ENCODE measurements at places on chromosomes 12 and 14. TPM values are rescaled to one million over a fixed set of nuclear protein-coding genes. Genes with fewer than 3 reads are reported as not detected.

DNA sequence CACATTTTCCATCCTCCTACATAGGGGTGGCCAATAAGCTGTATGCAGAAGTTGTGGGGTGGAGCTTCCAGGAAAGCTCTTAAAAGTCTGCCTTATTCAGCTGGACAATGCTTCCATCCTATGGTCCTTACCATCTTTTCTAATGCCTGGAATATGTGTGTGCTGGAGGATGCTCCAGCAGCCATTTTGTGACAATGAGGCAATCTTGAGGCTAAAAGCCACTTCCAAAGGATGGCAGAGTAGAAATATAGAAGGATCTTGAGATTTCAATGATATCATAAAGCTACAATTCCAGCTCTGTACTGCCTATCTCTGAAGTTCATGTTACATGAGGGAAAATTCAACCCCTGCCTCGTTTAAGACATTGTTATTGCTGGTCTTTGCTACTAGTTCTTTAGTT, 95.7 kb downstream of the APAF1 start:
- DNase-seq, result no peak

DNA sequence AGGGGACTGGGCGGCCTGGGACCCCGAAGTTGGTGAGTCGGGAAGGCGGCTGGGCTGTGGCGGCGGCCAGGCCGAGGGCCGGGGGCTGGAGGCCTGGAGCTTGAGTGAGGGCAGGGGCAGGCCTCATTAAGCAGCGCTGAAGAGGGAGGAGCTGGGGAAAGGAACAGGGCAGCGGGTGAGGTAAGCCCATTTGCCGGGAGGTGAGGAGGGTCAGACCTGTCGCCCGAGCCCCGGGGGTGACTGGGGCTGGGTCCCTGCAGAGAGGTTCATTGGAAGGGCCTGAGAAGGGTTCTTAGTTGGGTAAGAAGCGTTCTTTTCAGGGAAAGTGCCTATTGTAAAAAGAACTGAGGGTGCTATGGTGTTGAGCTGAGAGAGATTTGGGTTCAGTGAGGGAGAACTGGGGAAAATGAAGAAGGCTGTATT, 441 bp downstream of the RAB5B start:
- DNase-seq, result peak; percentile 71

DNA sequence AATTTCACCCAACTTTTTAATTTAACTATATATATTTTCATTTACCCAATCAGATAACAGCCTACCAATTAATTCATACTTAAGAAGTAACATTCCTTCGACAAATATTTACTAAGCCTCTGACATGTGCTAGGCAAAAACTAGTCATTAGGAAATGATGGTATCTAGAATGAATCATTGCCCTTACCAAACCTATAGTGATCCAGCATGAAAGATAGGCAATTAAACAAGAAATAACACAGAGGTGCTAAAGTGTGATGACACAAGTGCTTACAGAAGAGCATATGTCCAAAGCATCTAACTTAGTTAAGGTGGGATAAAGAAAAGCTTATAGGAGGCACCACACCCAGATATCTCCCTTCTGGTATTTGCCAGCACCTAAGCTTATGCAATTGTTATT, 166.5 kb upstream of the RASSF8 start:
- DNase-seq, result no peak

- no peak for DNase-seq
Measured at GRCh38 chr12:77724367-77724957, 106.2 kb upstream of the NAV3 start.

SCN8A gene
- 2.3 TPM for total RNA-seq

All from activated CD8-positive, alpha-beta memory T cell treated with anti-CD3 and anti-CD28 coated beads, Interleukin-2, amount 10 ng/mL, durations not matched to agents 7 days and 5 days (primary cell).